ENCODE measurements at places on chromosomes 2 and 18. TPM values are rescaled to one million over a fixed set of nuclear protein-coding genes. Genes with fewer than 3 reads are reported as not detected.

DNA sequence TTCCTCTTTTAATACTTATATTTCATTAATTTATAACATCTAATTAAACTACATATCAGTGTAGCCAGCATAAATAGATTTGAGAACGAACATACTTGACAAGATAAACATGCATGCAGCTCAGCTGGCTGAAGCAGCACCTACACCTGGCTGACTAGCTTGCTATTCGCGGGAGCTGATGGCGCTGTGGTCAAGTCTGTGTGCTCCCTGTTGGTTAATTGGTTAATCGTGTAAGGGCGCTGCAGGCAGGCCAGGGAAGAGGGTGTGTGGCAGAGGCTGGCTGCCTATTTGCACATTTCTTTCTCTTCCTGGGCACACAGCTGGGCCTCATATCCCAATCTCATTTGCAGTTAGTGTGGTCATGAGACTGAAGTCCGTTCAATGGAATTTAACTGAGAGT lies 14.5 kb upstream of the VWA3B start:
- no peak overlapping the region for H3K27ac ChIP-seq
- no peak for DNase-seq
- no peak overlapping the region for H3K4me3 ChIP-seq
- H3K4me1 ChIP-seq, result no peaks in the 10 kb centered on the region

The CYB5A gene
- total RNA-seq, result 176 TPM

The TEKT4 gene
- 0.14 TPM for total RNA-seq

DNA sequence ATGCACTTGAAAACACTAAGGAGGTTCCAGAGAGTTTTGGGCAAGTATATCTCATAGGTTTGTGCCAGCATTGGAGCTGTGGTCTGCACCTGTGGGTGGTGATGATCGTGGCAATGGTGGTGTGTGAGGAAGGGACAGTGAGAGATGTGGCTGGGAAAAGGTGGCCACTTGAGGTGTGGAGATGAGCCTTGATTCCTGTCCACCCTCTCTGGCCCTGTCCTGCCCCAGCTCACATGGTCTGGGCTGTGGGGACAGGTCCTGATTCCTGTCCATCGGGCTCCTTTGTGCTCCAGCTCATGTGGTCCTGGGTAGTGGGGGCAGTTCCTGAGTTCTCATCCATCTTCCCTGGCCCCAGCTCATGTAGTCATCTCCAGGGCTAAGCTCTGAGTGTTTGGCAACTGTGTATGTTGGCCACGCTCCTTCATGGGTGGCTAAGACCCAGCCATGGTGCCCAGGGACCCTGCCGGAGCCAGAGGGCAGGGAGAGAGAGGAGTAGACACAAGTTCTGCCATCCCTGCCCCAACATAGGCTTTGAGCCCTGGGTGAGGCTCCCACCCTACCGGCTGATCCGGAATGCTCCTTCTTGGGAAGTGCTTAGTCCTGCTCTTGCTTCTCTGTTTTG lies 294.4 kb upstream of the HDAC4 start:
- no peak overlapping the region for H3K4me3 ChIP-seq
- no peaks in the 10 kb centered on the region for H3K4me1 ChIP-seq
- DNase-seq, result no peak

DNA sequence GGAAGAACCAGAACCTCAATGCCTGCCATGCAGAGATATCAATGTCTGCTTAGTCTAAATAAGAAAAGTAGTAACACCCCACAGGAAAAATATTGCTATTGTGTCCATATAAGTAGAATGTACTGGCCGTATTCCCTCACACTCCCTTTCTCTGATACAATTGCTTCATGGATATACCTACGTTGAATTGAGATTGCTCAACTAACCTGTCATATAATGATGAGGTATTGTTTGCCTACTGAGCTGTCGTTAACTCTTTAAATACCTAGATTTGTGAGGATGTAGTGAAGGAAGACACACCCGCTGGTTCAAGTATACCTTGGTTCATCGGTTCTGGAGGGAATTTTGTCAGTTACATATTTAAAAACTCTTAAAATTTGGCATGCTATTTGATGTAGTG lies 480.7 kb upstream of the TCF4 start:
- peaks cover 3% of the 10 kb centered on the region for H3K4me1 ChIP-seq
- H3K36me3 ChIP-seq, result no peaks in the 10 kb centered on the region
- no peak for DNase-seq
- H3K27me3 ChIP-seq, result no peaks in the 10 kb centered on the region

The ZNF513 gene
- 5.5 TPM for total RNA-seq

DNA sequence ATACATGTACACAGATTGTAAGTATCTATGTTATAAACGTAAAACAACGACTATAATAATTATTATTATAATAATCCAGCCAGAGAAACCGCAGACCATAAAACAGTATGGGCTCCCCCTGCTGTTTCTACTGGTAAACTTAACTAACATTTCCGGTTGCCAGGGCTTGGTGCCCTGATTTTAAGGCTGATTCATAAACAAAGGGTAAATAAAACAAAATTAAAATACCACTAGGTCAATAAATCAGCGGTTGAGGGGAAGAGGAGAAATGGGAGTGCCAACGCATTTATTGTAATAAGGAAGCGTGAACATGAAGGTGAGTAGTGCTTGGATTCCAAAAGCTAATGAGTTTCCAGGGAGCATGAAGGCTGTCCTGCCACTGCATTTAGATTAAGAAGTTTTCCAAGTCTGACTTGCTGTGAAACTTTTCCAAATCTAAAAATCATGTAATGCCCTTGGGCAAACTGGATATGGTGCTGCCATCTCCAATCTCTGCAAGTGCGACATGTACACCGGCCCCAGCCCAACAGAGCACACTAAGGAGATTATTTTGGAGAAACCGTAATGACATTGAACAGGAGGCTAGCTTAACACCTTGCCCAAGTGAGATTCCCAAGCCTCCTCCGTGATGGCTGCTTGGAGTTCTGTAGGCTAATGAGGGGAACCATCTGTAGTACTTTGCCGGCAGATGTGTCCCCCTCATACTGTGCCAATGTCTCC lies 50.7 kb upstream of the HNRNPA3 start:
- no peak for DNase-seq
- no peak overlapping the region for H3K4me3 ChIP-seq
- peaks cover 14% of the 10 kb centered on the region for H3K4me1 ChIP-seq
- H3K36me3 ChIP-seq, result no peaks in the 10 kb centered on the region
- H3K27ac ChIP-seq, result no peak overlapping the region
- H3K27me3 ChIP-seq, result no peaks in the 10 kb centered on the region

- no peaks in the 10 kb centered on the region for H3K4me1 ChIP-seq
- H3K27ac ChIP-seq, result no peak overlapping the region
- no peak overlapping the region for H3K4me3 ChIP-seq
- H3K27me3 ChIP-seq, result no peaks in the 10 kb centered on the region
- no peaks in the 10 kb centered on the region for H3K36me3 ChIP-seq
- DNase-seq, result no peak
Measured at GRCh38 chr18:24982831-24983230, 369.1 kb downstream of the ZNF521 start.

DNA sequence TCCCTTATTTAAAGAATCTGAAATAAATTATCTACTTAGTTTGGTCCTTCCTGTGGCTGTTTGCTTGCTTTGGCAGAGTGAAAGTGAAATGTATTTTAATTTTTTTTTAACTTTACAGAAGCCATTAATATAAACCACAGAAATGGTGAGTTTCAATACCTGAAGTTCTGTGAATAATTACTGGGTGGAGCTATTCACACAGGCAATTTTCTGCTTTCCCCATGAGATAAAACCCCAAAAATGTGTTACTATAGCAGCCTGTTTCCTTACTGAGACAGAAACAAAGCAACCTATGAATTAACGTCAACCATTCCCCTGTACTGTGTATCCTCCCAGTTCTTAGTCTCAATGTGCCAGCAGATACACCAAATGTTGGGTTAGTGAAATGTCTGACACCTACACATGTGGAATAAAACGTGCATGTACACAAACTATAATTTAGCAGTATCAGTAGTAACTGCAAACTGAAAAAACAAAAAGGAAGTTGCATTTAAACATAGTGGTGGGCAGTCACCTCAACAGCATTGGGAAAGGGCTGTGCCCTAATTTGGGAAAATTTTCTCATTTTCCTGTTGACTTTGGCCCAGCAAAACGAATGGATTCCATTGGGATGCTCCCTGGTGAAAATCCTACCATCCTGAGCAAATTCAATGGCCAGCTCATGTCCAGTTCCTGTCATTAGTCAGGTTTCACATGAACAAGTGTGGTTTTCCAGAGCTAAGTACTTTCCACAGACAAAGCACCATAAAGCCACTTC lies 73.1 kb upstream of the RMDN2 start:
- no peaks in the 10 kb centered on the region for H3K4me1 ChIP-seq
- H3K27me3 ChIP-seq, result no peaks in the 10 kb centered on the region
- no peak overlapping the region for H3K4me3 ChIP-seq

The REEP1 gene
- 3.8 TPM for total RNA-seq

GRCh38 chr2:191666732-191667131 lies 11.2 kb upstream of the NABP1 start:
- no peaks in the 10 kb centered on the region for H3K36me3 ChIP-seq
- DNase-seq, result no peak
- H3K4me1 ChIP-seq, result no peaks in the 10 kb centered on the region
- no peaks in the 10 kb centered on the region for H3K27me3 ChIP-seq

The BUB1 gene
- total RNA-seq, result 0.82 TPM

The TSPYL6 gene
- not detected for total RNA-seq

DNA sequence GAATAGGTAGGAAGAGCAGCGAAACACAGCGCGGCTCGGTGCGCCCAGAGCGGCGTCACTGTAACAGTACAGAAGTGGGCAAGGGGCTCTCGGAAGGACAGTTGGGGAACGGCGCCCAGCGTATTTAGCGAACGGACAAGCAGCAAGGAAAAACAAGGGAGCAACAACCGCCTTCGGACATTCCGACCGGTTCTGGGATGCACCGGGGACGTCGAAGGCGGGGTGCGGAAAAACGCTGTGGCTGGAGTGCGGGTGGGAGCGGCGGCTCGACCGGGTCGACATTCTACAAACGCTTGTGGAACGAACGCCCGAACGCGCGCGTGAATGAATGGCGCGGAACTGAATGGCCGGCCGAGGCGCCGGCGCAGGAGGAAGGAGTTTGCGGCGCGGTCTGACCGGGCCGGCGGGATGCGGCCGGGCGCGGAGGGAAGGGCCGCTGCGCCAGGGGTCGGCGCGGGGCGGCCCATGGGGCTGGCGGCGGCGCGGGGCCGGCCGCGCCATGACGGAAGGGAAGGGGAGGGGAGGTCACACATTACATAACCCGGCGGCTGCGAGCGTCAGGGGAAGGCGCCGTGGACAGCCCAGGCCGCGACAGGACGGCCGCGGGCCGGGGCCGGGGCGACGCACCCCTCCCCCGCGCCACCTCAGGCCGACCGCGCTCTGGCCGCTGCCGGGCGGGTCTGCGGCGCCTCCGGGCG lies 605 bp downstream of the REV1 start:
- H3K4me3 ChIP-seq, result peak overlapping the region; percentile 72
- peak; percentile 78 for DNase-seq
- peak overlapping the region; percentile 65 for H3K27ac ChIP-seq
- no peaks in the 10 kb centered on the region for H3K36me3 ChIP-seq
- peaks cover 5% of the 10 kb centered on the region for H3K4me1 ChIP-seq
- H3K27me3 ChIP-seq, result no peaks in the 10 kb centered on the region

GRCh38 chr2:217886091-217886490 lies 116.7 kb downstream of the TNS1 start:
- H3K36me3 ChIP-seq, result peaks cover 90% of the 10 kb centered on the region
- H3K27ac ChIP-seq, result no peak overlapping the region
- DNase-seq, result no peak
- H3K27me3 ChIP-seq, result no peaks in the 10 kb centered on the region
- no peak overlapping the region for H3K4me3 ChIP-seq

- H3K36me3 ChIP-seq, result no peaks in the 10 kb centered on the region
- no peak overlapping the region for H3K27ac ChIP-seq
- H3K27me3 ChIP-seq, result no peaks in the 10 kb centered on the region
- no peak overlapping the region for H3K4me3 ChIP-seq
Measured at GRCh38 chr2:228767196-228767595, 503.9 kb downstream of the PID1 start.

The CYP27A1 gene
- 3.1 TPM for total RNA-seq

GRCh38 chr2:127408807-127409099 lies 9.5 kb upstream of the PROC start:
- no peaks in the 10 kb centered on the region for H3K36me3 ChIP-seq
- H3K4me1 ChIP-seq, result no peaks in the 10 kb centered on the region
- no peak overlapping the region for H3K4me3 ChIP-seq
- no peak overlapping the region for H3K27ac ChIP-seq

- peaks cover 21% of the 10 kb centered on the region for H3K4me1 ChIP-seq
- no peak for DNase-seq
- H3K36me3 ChIP-seq, result no peaks in the 10 kb centered on the region
- H3K27ac ChIP-seq, result no peak overlapping the region
- H3K4me3 ChIP-seq, result no peak overlapping the region
- H3K27me3 ChIP-seq, result no peaks in the 10 kb centered on the region
Measured at GRCh38 chr2:163716101-163716500, 19.7 kb downstream of the FIGN start.

GRCh38 chr2:60148716-60149115 lies 404.7 kb downstream of the BCL11A start:
- no peak overlapping the region for H3K4me3 ChIP-seq
- no peaks in the 10 kb centered on the region for H3K4me1 ChIP-seq
- no peak for DNase-seq
- H3K36me3 ChIP-seq, result no peaks in the 10 kb centered on the region
- no peaks in the 10 kb centered on the region for H3K27me3 ChIP-seq
- H3K27ac ChIP-seq, result no peak overlapping the region

The CPS1 gene
- 1.6 TPM for total RNA-seq

The CHRNG gene
- total RNA-seq, result not detected

- no peaks in the 10 kb centered on the region for H3K27me3 ChIP-seq
- H3K4me1 ChIP-seq, result peaks cover 8% of the 10 kb centered on the region
- no peak overlapping the region for H3K4me3 ChIP-seq
- DNase-seq, result no peak
- no peaks in the 10 kb centered on the region for H3K36me3 ChIP-seq
Measured at GRCh38 chr2:98656800-98657199, 48.4 kb downstream of the UNC50 start.

DNA sequence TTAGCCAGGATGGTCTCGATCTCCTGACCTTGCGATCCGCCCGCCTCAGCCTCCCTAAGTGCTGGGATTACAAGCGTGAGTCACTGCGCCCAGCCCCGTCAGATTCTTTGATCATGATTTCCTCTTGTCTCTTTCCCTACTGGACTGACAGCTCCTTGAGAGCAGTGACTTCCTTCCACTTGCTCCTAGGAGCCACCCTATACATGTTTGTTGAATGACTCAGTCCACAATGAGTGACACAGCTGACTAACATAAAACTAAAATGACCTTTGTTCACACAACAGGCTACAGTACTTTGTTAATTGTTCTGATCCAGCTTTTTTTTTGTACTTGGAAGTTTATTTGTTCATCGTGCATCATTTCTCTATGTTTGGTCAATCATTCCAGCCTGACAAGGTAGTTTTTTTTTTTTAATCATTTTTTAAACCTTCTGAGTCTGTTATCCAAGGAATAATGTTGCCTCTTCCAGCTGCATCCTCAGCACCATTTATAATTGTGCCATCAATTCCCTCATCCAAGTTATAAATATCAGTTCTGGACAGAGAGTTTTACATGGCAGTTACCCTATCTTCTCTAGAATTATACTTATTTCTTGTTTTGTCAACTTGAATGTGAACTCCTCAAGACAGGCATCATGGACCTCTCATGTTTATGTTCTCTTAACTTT lies 42.9 kb upstream of the TUBA3E start:
- no peak overlapping the region for H3K27ac ChIP-seq
- no peaks in the 10 kb centered on the region for H3K4me1 ChIP-seq
- H3K36me3 ChIP-seq, result no peaks in the 10 kb centered on the region
- no peak overlapping the region for H3K4me3 ChIP-seq
- no peaks in the 10 kb centered on the region for H3K27me3 ChIP-seq

GRCh38 chr2:9708683-9709538 lies 78.1 kb upstream of the YWHAQ start:
- no peak overlapping the region for H3K27ac ChIP-seq
- DNase-seq, result no peak
- no peak overlapping the region for H3K4me3 ChIP-seq
- H3K36me3 ChIP-seq, result no peaks in the 10 kb centered on the region

Measured in pancreas (tissue), 10 donors.